ENCODE measurements at places on chromosomes 11 and 22. TPM values are rescaled to one million over a fixed set of nuclear protein-coding genes. Genes with fewer than 3 reads are reported as not detected.

PRG3 gene
- total RNA-seq = not detected

MMP11 gene
- total RNA-seq = 3.9 TPM

CAPN5 gene
- 8.6 TPM for total RNA-seq

DLG2 gene
- total RNA-seq = 3.5 TPM

POU2F3 gene
- 0.13 TPM for total RNA-seq

OR52I2 gene
- not detected for total RNA-seq

C22orf15 gene
- total RNA-seq = 1.9 TPM

PNPLA3 gene
- 8.2 TPM for total RNA-seq

PACSIN3 gene
- 38.9 TPM for total RNA-seq

SCGB1D2 gene
- not detected for total RNA-seq

MRGPRX4 gene
- not detected for total RNA-seq

SAA1 gene
- 0.32 TPM for total RNA-seq

FAM111A gene
- 49.5 TPM for total RNA-seq

PVALB gene
- not detected for total RNA-seq

RIMBP3C gene
- 0.32 TPM for total RNA-seq

ARHGAP20 gene
- total RNA-seq = 10.3 TPM

KCNJ4 gene
- not detected for total RNA-seq

TTC17 gene
- total RNA-seq = 91.1 TPM

POU2AF3 gene
- not detected for total RNA-seq

PITPNB gene
- total RNA-seq = 34.8 TPM

KDM4E gene
- not detected for total RNA-seq

LYVE1 gene
- 8.3 TPM for total RNA-seq

BAIAP2L2 gene
- 0.65 TPM for total RNA-seq

DKK3 gene
- total RNA-seq = 118 TPM

ANKK1 gene
- total RNA-seq = not detected

SYT12 gene
- 3.6 TPM for total RNA-seq
